ENCODE measurements at places on chromosomes 4 and X.

DNA sequence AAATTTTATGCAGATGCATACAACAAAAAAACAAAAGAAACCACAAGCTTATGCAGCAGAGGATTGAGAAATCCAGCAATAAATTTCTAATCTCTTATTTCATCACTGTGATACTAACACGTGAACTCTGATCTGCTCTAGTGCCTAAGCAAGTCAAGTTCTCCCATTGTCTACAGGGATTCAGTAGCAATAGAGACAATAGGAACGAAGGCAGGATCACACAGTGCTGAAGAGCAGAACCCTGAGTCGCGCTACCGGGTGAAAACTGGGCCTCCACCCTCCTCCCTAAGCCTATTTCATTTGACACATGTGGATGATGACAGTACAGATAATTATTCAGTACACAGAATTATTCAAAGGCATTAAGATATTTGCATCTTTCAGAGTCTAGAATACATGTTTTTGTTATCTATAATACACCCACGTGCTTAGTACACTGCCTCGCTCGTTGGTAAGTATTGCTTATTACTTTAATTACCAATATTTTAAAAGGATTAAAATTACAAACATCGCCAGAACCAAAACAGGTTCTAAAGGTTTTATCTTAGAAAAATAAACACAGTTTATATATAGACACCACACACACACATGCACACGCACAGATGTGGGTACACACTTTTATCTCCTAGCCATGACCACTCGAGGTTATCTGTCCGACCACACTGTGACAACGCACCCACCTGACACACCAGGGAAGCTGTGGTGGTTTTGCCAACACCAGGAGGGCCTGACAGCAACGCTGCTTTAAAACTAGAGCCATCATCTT is 60.1 kb downstream of the RFC1 start:
- DNase-seq = no peak

DNA sequence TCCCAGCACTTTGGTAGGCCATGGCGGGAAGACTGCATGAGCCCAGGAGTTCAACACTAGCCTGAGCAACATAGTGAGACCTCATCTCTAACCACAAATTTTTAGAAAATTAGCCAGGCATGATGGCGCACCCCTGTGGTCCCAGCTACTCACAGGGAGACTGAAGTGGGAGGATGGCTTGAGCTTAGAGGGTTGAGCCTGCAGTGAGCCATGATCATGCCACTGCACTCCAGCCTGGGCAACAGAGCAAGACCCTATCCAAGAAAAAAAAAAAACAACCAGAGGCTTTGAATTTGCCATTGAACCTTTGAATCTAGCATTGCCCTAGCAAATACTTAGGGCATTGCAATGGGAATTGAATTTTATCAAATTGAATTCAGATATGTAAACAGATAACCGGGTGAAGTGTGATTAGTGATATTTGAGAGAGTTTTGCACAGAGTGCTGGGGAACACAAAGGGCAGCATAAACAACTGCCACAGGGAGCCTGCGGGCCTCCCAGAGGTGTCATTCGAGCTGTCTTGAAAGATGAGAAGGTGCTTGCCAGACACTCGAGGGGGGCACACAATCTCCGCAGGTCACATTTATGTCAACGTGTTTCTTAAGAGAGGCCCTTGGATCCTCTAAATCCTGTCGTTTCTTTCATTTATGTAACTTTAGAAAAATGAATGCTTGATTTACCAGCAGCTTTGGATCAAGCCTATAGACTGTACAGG is 200.3 kb downstream of the AASDH start:
- DNase-seq = no peak

DNA sequence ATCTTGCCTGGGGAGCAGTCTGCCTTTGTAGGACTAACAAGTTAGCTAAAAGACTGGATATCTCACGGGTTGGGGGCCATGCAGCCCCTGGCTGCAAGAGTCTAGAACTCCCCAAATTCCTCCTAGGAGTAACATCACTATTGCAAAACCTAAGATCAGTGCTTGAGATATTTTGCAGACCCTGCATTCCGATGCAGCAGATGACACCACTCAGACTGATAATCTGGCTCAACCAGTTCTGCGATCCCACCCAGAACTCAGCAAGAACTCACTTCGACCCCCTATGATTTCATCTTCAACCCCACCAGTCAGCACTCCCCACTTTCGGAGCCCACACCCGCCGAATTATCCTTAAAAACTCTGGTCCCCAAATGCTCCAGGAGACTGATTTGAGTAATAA is 834.0 kb downstream of the C4orf33 start:
- no peak for DNase-seq

DNA sequence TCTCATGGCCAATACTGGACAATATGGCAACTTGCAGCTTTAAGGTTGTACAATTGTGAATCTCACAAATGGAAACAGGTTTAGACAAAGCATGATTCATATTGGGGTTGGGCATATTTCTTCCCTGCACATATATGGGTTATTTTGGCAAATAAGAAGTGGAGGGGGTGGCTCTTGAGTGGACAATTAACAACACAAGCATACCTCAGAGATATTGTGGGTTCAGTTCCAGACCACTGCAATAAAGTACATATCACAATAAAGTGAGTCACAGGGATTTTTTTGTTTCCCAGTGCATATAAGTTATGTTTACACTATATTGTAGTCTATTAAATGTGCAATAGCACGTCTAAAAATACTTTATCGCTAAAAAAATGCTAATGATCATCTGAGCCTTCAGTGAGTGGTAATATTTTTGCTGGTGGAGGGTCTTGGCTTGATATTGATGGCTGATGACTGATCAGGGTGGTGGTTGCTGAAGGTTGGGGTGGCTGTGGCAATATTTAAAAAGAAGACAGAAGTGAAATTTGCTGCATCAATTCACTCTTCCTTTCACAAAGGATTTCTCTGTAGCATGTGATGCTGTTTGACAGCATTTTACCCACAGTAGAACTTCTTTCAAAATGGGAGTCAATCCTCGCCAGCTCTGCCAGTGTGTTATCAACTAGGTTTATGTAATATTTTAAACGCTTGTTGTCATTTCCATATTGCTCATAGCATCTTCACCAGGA is 50.5 kb upstream of the OGT start:
- no peak for DNase-seq

GRCh38 chr4:101418055-101418454 is 70.7 kb upstream of the PPP3CA start:
- no peak for DNase-seq

DNA sequence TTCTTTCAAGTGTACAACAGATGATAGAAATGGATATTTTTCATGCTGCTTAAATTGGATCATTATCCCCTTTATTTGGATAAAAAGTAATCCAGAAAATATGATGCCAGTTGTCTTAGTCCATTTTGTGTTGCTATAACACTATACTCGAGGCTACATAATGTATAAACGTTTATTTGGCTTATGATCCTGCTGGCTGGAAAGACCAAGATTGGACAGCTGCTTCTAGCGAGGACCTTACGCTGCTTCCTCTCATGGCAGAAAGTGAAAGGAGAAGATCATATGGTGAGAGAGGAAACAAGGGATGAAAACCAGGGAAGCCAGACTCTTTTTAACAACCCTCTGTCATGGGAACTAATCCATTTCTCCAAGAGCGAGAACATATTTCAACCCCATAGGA is 102.7 kb downstream of the TRAM1L1 start:
- no peak for DNase-seq

GRCh38 chr4:130659320-130659719 is 1563.4 kb downstream of the C4orf33 start:
- DNase-seq = no peak

- DNase-seq = no peak
Observed at GRCh38 chrX:146189371-146189770, 371.7 kb downstream of the SLITRK2 start.

GRCh38 chr4:143184217-143184502 is 557 bp upstream of the USP38 start:
- DNase-seq = no peak

Data from NCI-H1930 (cell line).